ENCODE measurements at places on chromosomes 13 and 19.

- no peak for DNase-seq
Measured at GRCh38 chr19:55113570-55114039, 3.8 kb downstream of the PPP1R12C start.

DNA sequence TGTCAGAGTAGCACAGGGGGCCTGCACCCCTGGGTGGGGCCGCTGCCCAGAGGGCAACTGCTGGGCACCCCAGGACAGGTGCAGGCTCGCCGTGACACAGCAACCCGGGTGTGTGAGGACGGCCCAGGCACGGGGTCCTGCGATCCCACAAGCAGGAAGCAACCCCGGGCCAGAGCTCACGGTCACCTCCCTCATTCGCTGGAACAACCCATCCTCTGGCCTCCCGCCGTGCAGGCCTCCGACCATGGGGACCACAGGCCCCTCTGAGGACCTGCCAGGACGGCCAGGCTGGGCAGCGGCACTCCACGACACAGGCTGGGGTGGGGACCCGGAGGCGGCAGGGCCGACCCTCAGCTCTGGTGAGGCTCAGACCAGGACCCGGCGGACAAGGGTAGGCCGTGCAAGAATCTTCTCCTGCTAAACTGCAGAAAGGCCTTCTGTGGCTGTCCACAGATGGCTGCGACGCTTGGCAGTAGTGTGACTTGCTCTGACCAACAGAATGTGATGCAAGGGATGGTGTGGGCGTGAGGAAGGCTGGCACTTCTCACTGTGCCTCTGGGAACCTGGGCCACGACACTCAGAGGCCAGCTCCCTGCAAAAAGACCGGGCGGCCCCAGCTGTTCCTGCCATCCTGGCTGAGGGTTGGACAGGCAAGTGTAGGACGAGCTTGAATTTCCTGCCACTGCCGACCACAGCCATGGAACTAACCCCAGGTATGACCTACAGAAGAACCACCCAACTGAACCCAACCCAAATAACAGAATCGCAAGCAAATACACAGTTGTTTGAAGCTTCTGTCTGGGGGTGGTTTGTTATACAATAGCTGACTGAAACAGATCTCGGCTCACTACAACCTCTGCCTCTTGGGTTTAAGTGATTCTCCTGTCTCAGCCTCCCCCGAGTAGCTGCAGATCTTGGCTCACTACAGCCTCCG is 26.5 kb downstream of the PIP5K1C start:
- no peak for DNase-seq

- peak; percentile 21 for DNase-seq
Measured at GRCh38 chr19:27794494-27795042, 1418.4 kb downstream of the UQCRFS1 start.

GRCh38 chr19:16875584-16876555 is 12.9 kb upstream of the F2RL3 start:
- no peak for DNase-seq

GRCh38 chr13:40126306-40127085 is 471.0 kb downstream of the COG6 start:
- DNase-seq: no peak

GRCh38 chr13:100800283-100800875 is 125.8 kb upstream of the TMTC4 start:
- DNase-seq: no peak

DNA sequence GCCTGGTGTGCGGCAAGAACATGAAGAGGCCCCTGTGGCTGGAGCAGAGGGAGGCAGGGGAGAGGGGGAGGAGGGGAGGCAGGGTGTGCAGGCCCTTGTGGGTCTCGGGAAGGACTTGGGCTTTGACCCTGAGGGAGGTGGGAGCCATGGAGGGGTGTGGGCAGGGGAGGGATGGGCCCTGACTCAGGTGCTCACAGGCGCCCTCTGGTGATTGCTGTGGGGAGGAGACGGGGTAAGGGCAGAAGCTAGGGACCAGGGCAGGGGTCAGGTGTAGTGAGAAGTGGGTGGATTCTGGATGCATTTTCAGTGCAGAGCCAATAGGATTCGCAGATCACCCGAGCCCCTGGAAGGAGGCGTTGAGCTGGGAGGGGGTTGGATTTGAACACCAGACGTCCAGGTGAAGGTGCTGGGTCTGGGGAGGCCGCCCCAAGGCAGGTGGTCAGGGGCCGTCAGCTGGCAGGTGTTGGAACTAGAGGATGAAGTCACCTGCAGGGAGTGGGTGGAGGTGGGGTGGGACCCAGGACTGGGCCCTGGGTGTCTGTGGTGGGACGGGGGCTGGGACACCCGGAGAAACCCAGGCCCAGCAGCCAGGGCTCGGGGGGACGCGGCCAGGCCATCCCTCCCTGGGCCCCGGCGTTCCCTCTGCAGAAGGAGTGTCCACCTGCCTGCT is 185.4 kb downstream of the KDM4B start:
- peak; percentile 64 for DNase-seq

DNA sequence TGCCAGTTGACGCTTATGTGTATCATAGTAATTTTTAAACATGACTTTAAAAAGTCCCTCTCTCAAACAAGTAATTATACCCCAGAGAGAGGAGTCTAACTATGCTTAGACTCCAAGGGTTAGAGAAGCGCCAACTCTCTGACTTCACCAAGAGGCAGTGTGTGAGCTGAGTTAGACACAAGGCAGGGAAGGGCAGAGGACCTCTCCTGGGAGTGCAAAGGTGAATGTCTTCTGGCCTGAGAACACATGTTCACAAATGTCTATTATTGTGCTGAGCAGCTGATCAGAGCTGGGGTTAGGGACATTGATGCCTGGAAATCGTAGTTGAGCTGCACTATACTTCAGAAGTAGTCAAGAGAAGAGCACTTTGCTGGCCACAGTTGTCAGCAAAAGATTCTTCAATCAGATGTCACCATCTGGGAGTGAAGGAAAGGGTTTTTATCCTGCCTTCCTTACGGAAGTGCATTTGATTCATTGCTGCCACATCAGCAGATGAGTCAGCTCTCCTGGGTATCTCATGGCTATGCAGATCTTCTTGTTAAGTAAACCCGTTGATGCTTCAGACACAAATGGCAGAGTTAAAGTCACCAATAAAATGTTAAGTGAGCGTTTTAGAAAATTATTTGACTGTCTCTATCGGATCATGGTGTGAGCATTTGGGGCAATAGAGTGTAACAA is 283.2 kb upstream of the ARGLU1 start:
- DNase-seq: no peak

DNA sequence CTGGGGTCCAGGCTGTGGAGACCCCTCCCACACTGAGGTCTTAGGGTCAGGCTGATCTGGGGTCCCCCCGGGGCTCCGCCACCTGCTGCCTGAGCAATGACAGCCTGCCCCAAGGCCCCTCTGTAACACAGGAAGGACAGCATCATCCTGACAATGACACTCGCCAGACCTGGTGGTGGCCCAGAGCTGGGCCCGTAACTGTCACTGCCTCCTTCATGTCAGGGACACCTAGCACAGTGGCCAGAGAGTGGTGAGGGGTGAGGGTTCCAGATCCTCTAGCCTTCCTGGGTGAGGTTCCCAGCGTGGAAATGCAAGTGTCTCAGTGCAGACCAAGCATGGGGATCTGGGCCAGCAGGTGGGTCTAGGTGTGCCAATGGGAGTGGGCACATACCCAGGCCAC is 27.8 kb downstream of the OPA3 start:
- DNase-seq: no peak

GRCh38 chr19:39927524-39928356 is 6.7 kb downstream of the FCGBP start:
- DNase-seq: no peak

- DNase-seq: no peak
Measured at GRCh38 chr13:34360702-34361101, 542.8 kb downstream of the RFC3 start.

DNA sequence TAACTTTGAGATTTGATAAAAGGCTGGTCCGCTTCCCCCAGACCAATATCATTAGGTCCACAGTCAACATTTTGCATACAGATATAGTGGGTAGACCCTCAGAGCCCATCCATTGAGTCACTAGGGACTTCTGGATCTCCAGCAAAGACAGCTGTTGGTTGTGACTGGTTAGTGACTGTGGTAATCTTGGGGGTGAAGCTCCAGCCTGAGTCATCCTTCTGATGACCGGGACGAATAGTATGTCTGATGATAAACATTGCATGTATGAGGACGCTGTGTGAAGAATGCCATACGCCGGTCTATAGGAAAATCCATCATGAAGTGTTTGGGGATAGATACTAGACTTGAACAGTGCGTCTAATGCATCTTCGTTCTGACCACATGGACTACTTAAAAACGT is 307.0 kb downstream of the UQCRFS1 start:
- DNase-seq: no peak

- no peak for DNase-seq
Measured at GRCh38 chr13:30739237-30739528, 3.8 kb downstream of the ALOX5AP start.

DNA sequence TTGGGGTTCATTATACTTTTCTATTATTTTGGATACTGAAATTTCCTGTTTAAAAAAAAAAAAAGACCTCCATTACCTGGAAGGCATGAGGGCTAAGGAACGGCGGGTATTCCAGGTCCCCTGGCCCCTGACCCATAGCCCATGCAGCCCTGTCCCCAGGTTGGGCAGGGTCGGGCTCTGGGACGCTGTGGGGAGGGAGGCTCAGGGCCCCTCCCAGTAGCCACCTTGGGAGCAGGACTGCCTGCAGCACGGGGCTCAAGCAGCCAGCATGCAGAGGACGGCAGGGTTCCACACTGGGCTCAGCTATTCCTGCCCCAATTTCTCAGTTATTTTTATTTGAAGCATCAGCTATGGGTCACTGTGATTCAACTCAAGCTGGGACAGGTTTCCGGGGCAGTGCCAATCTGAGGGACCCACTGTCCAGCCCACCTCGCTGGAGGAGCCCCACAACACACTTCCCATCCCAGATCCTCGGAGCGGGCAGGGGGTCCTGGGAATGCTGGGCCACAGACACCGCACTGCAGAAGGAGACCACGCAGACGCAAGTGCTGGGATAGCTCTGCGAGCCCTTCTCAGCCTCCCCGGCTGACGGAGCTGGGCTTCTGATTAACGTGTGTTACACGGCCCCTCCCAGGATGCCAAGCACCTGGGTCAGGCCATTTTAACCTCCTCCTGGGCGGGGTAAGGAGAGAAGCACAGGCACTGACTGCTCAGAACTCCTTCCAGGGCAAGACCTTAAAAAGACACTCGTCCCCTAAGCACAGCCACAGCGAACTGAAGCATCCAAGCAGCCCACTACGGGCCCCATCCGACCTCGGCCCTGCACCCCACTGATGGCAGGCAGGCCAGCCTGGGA is 60.1 kb downstream of the PEPD start:
- DNase-seq: no peak

GRCh38 chr13:20174656-20175405 is 14.0 kb upstream of the GJA3 start:
- DNase-seq: peak; percentile 85

DNA sequence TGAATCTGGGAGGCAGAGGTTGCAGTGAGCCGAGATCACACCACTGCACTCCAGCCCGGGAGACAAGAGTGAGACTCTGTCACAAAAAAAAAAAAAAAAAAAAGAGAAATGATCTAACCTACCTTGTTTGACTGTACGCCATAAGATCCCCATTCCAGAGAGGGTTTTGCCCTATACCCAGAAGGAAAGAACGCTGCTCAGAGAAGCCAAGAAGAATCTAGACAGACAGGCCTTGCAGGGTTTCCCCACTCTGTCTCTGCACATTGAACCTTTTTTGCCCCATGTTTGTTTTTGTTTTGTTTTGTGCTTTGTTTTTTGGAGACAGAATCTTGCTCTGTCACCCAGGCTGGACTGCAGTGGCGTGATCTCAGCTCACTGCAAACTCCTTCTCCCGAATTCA is 7.4 kb upstream of the MAP1S start:
- no peak for DNase-seq

- no peak for DNase-seq
Measured at GRCh38 chr13:26551255-26551860, 6.1 kb upstream of the WASF3 start.

- no peak for DNase-seq
Measured at GRCh38 chr13:64371045-64371444, 2859.1 kb downstream of the PCDH9 start.
